ENCODE measurements at places on chromosomes 1 and 21.
A peak's percentile ranks its signal among the peaks of the same experiment; 100 is the strongest.

- DNase-seq = no peak
Observed at GRCh38 chr21:42794551-42794950, 84.8 kb downstream of the WDR4 start.

DNA sequence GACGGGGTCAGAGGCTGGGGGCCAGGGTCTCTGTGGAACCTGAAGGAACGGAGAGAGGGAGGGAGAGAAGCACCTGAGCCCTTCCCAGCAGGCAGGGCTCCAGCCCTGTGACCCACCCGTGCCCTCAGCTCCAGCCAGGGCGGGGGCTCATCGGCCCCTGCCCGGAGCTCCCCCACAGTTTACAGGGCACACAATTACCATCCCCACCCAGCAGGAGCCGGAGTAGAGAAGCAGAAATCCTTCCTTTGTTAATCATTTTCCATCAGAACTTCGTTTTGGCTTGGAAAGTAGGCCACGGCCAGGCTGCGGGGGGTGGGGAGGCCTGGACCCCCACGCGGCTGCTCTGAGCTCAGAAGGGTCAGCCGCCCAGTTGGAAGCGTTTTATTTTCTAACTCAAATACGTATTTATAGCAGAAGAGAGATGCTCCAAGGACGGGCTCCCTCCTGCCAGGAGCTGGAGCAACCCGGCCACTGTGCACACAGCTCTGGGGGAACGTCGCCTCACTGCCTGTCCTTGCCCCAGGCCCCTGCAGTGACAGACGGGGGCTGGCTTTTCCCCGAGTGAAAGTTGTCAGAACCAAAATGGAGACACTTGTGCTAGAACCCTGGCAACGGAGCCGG, 42.7 kb upstream of the ADARB1 start:
- no peak for DNase-seq

- DNase-seq = no peak
Observed at GRCh38 chr1:167293057-167293456, 72.4 kb downstream of the POU2F1 start.

DNA sequence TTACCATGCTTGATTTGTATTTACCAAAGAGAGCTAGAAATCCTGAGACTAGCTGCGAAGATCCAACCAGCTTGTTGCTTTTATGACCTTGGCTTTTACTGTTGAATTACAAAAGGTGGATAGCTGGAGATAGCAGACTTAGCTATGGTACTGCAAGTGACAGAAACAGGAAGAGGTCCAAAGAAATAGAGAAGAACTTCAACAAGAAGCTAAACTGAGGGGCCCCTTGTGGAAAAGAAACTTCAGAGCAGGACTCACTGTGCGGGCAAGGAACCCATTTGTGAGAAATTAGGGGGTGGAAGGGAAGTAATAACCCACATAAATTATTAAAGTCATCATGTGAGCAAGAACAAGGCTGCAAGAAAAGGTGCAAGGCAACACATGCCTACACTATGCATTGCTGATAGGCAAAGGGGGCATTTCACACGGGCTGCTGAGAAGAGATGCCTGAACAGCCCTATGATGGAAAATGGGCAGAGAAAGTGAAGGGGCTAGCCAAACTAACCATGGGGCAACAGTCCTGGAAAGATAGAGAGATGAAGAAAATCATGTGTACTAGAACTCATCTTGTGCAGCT, 116.6 kb upstream of the PRDX6 start:
- DNase-seq = no peak

- no peak for DNase-seq
Observed at GRCh38 chr1:98129491-98129890, 208.7 kb upstream of the DPYD start.

DNA sequence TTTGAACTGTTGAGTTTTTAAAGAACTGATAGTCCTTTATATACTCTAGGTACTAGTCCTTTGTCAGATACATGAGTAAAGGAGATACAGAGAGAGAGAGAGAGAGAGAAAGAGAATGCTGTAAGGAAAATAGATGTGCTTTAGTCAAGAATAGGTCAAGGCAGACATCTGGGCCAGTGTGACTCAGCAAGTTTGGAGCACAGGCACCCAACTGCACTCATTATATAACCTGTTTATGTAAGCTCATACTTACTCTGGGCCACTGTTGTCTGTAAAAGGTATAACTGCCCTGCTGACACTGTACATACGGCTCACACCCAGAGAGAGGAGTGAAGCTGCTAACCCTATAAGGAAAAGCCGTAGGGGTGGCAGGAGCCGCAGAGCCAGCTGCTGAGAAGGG, 32.2 kb upstream of the AKT3 start:
- no peak for DNase-seq

DNA sequence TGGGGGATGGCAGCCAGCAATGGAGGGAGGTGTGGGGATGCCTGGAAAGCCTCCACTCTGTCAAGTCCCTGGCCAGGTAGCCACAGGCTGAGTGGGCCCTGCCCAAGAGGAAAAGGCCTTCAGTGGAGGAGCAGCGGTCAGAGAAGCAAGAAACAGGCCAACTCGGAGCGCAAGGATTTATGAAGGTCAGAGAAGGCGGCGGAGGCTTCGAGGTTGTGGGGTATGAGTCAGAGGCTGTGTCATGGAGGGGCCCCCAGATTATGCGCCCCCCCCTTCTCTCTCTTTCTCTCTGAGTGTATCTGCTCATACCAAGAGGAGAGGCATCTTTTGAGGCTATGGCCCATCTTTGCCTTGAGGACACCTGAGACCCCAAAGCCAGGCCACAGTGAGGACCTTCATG, 99.5 kb downstream of the CASZ1 start:
- no peak for DNase-seq

GRCh38 chr1:204426035-204426436, 14.4 kb upstream of the PPP1R15B start:
- no peak for DNase-seq

GRCh38 chr1:200890818-200891773, 3.6 kb upstream of the INAVA start:
- no peak for DNase-seq

- no peak for DNase-seq
Observed at GRCh38 chr1:6869545-6869944, 84.3 kb downstream of the CAMTA1 start.

DNA sequence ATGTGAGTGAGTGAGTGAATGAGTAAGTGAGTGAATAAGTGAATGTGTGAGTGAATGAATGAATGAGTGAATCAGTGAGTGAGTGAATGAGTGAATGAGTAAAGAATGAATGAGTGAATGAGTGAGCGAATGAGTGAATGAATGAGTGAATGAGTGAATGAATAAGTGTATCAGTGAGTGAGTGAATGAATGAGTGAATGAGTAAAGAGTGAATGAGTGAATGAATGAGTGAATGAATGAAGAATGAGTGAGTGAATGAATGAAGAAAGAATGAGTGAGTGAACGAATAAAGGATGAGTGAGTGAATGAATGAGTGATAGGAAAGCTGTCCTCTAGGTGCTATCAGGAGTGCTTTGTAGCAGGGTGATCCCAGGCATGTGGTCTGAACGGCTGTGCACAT, 35.7 kb downstream of the CFAP74 start:
- DNase-seq = no peak

- DNase-seq = no peak
Observed at GRCh38 chr1:246617768-246618167, 51.5 kb downstream of the CNST start.

- DNase-seq = no peak
Observed at GRCh38 chr1:85570446-85571180, 9.9 kb upstream of the CCN1 start.

- no peak for DNase-seq
Observed at GRCh38 chr21:42389449-42389835, 6.4 kb downstream of the TMPRSS3 start.

GRCh38 chr1:156177919-156178654, 15.8 kb upstream of the SLC25A44 start:
- DNase-seq = no peak

- no peak for DNase-seq
Observed at GRCh38 chr21:31931644-31932469, 59.0 kb downstream of the HUNK start.

DNA sequence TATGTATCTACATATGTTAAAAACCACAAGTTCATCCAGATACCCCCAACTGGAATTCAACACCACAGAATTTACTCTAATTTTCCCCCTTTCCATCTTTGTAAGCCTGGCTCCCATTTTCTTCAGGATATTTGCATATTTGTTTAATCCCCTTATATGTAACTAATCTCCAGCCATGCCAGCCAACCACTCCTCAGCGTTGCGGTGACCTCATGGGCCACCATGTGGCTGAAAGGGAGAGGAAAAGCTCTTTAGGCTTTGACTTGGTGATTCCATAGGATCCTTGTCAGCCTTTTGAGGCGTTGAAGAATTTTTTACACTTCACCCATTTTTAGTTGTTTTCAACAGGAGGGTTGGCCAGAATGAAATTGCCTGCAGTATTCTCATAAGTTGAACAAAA, 10.0 kb downstream of the CLDN19 start:
- no peak for DNase-seq

GRCh38 chr1:903721-904271, 19.9 kb upstream of the SAMD11 start:
- DNase-seq = no peak

DNA sequence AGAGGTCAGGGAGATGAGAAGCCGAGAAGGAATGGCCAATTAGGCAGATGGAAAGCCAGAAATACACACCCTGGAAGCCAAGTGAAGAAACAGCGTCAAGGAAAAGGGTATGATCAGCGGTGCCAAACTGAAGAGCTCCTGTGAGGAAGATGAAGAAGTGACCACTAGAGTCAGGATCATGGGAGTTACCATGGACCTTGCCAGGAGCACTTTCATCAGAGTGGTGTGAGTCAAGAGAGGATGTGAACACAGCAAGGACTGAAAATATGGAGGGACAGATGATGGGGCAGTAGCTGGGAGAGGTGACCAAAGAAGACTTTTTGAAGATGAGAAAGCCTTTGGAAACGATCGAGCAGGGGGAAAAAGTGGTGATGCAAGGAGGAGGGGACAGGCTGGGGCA, 50.4 kb downstream of the CD34 start:
- no peak for DNase-seq

- DNase-seq = no peak
Observed at GRCh38 chr1:79052829-79053449, 46.4 kb upstream of the ADGRL4 start.

DNA sequence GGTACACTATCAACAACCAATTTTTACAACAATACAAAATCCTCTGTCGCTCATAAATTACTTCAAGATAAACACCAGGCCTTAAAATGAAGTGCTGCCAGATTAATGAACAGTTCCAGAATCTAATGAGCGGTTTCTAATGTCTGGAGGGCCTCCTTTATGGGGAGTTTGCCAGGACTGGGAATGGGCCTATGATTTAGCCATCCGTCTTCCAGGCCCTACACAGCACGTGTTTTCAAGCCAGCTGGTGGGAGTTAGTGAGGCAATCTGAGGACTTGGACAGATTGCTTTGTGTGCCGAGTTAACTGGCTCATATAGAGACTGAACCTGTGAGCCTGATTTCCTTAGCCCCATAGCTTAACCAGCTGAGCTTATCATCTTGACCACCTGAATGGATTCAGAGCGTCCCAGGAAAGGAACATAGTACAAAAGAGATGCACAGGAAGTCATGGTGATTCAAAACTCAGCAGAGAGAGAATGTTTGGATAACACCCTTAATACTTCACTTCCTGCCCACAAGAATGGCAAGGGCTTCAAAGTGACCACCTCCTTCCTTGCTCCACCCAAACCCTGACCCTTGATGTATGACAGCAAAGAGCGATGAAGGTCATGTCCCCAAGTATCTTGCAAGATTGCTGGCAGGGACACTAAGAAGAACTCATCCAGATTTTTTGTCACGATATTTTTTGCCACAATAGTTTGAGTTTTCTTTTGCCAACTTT, 143.5 kb downstream of the SLC30A10 start:
- no peak for DNase-seq

DNA sequence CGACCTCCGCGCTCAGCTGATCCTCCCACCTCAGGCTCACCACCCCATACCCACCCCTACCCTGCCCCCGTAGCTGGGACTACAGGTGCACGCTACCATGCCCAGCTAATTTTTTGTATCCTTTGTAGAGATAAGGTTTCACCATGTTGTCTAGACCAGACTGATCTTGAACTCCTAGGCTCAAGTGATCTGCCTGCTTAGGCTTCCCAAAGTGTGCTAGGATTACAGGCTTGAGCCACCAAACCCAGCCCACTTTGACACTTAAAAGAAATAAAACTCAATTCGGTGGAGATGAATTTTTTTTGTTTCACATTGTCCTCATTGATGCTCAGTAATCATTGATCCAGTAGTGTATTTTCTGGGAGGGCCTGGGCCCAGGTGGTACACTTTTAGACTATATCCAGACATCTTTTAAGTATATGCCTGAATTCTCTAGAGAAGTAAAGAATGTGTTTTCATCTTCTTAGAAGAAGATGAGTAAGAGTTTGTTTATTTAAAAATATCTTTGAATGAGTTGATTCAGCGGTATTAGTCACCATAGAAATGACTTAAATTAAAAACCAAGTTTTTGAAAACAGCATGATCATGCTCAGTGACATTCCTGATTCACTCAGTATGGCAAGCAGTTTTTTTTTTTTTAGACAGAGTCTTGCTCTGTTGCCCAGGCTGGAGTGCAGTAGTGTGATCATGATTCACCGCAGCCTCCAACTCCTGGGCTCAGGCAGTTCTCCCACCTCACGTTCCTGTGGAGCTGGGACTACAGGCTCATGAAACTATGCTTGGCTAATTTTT, 57.8 kb downstream of the EPB41 start:
- DNase-seq = peak; percentile 57

DNA sequence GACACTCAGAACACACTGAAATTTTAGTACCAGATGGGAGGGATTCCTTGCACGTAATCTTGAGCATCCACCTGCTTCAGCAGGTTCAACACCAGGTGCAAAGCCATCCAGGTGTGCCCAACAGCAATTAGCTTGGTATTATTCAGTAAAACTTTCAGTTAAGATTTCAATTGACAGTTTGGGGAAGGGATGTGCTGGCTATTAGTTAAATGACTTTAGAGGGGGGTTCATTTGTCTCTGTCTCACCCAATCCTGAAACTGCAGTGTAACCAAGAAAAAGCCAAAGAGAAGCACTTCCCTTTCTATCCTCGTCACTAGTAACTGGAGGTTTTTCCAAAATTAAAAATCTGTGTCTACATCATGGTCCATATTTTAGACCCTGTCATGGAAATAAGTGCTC, 90.9 kb downstream of the PIK3R3 start:
- DNase-seq = no peak

- no peak for DNase-seq
Observed at GRCh38 chr21:26107429-26107828, 63.1 kb downstream of the APP start.

- no peak for DNase-seq
Observed at GRCh38 chr1:245000872-245001188, 136.5 kb upstream of the HNRNPU start.

DNA sequence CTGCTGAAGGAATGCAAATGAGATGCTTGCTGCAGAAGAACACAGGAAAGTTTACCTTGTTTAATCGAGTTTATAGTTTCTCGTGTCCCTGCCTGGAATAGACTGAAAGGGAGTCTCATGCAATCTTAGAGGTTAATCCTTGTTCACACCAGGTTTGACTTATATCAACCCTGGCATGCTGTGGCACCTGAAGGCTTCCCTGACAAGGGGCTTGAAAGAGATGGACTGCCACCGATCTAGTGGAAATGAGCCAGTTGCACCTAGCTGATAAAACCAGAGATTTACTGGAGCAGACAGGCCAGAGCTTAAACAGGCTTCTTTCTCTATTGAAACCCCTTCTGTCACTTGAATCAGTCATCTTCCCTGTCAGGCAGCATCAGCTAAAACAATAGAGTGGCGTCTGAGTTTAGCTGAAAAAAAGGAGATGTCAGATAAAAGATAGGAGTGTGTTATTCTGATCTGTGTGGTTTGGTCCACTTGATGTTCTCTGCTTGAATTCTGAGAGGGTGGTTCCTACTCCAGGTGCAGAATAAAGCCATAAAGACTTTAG, 349.7 kb downstream of the RWDD3 start:
- no peak for DNase-seq

Data from T1000 (cell line).